Activated T-helper 9 cell treated with anti-CD3 and anti-CD28 coated beads, Interleukin-2, amount 50 U/mL, for 16 hours (primary cell): ENCODE measurements at places on chromosomes 7 and 10.

DNA sequence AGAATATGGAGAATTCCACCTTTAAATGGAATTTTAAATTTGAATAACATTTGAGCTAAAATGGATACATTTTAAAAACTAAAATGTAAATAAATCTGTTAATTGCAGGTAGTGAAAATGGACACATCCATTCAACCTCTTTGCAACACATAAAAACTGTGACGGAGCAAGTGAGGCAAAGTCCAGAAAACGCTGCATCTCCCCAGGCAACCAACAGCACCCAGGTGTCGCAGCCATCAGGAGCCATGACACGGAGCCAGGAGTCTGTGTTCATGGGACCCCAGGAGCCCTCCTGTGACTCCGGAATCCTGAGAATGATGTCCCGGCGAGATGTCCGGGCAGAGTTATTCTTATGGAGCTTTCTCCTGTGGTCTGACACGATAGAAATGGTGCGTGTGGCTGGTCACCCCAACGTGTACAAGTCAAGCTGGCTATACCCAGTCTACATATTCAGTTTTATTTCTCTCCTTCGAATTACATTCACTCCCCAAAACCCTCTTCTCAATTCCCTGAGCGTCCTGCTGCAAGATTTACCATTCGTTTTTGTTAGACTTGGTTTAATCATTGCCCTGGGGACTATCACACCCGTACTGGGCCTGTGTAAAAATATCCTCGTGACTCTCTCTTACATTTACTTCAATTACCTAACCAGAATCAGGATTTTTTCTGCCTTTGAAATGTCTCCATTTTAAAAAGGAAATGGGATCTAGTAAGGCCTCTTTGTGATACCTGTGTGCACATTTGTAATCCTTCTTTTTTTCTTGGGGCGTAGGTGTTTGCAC lies 13.1 kb upstream of the MRC1 start:
- no peak for DNase-seq

- DNase-seq: no peak
Observed at GRCh38 chr7:85185424-85186082, 1.3 kb downstream of the SEMA3D start.

DNA sequence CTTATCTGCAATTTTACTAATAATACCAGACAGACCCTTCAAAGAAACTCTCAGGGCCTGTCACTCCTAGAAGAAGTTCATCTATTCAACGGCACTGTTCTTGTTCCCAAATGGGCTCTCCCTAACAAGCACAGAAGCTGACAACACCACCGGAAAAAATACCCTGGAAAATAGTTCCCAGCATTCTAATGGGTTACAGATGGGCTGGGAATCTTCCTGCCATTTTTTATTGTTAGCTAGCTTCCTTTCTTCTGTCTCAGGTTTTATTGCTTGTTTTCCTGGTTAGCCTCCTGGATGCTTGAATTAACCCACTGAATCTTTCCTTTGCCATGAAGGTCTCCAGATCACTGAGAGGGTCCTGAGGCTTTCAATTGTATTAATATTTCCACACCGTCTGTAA lies 689.8 kb upstream of the NRP1 start:
- no peak for DNase-seq

DNA sequence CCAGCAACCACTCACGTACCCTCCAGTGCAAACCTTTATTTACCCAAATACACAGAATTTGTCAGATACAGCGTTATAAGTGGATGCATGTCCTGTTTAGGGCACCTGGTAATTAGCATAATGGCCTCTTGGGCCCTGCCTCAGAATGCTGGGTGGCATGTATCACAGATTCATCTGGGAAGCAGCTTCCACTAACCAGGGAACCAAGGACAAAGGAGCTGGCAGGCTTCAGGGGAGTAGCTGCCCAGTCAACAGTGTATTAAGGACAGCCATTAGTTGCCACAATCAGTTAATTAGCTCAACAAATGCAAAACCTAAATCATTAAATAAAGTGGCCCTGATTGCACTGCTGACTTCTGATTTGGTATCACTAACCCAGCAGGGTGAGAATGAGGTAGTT lies 105.7 kb downstream of the RAPGEF5 start:
- no peak for DNase-seq

DNA sequence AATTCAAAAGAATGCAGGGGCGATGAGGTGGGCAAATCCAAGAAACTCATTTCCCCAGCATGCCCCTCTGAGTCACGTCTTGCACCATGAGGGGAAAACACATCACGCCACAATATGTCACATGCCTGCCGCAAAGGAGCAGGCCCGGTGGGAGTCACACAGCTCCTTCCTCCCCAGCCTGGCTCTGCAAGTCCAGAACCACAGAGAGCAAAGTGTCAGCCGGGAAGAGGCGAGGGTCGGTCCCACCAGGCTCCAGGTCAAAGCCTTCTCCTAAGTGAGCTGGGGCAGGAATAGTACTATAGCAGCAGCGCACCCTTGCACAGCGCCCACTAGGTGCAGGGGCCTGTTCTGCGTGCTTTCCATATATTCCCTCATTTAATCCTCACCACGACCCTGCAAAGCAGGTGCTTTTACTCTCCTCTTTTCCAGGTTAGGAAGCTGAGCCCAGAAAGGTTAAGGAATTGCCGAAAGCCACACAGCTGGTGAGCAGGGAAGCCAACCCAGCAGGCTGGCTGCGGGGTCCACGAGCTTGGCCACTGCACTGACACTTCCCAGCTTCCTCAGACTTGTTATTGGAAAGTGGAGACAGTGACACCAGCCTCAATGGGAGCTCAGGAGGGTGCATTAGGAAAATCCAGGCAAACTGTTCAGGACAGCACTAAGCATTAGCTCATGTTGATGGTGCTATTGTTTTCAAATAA lies 94.0 kb upstream of the ZMIZ1 start:
- DNase-seq: peak; percentile 51

DNA sequence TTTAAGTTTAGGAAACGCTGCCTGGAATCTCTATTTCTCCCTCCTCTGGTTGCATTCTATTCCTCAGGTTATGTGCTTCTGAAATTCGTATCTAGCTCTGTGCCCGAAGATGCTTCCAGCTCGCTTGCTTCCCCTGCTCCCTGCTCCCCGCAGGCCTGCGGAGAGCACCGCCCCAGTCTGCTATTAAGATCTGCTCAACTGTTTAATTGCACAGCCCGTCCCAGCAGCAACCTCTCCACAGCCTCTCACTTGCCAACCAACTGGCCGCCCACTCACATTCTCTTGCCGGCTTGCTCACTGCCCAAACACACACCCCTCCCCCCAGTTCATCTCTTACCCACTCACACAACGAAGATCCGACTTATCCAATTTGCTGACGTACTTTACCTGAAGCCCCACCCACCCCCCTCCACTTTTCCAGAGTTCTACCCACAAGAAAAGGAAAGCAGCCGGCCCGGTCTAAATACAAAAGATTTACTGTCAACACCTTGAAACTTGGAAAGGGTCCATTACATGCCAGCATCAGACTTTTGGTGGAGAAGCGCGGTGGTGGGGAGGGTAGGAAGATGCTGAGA lies 167.3 kb upstream of the KLF14 start:
- DNase-seq: no peak

- DNase-seq: no peak
Observed at GRCh38 chr7:47248797-47249196, 333.1 kb downstream of the TNS3 start.

- no peak for DNase-seq
Observed at GRCh38 chr7:91668217-91668616, 212.3 kb downstream of the MTERF1 start.

DNA sequence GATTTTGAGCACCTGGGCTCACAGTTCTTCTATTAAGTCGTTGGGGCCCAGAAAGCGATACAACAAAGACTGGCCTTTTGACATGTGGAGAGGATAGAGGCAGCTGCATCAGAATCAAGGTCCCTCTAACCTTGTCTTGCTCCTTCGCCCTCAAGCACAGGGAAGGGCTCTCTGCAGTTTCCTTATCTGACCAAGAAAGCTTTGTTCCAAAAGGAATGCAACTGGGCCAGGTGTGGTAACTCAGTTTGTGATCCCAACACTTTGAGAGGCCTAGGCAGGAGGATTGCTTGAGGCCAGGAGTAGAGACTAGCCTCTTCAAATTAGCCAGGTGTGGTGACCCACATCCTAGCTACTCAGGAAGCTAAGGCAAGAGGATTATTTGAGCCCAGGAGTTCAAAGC lies 32.2 kb downstream of the SVOPL start:
- no peak for DNase-seq

GRCh38 chr10:124983321-124983720 lies 41.4 kb downstream of the ZRANB1 start:
- no peak for DNase-seq
